ENCODE measurements at places on chromosomes 2 and 18.

GRCh38 chr2:86254576-86255538 lies 55.6 kb downstream of the MRPL35 start:
- no peak for DNase-seq

DNA sequence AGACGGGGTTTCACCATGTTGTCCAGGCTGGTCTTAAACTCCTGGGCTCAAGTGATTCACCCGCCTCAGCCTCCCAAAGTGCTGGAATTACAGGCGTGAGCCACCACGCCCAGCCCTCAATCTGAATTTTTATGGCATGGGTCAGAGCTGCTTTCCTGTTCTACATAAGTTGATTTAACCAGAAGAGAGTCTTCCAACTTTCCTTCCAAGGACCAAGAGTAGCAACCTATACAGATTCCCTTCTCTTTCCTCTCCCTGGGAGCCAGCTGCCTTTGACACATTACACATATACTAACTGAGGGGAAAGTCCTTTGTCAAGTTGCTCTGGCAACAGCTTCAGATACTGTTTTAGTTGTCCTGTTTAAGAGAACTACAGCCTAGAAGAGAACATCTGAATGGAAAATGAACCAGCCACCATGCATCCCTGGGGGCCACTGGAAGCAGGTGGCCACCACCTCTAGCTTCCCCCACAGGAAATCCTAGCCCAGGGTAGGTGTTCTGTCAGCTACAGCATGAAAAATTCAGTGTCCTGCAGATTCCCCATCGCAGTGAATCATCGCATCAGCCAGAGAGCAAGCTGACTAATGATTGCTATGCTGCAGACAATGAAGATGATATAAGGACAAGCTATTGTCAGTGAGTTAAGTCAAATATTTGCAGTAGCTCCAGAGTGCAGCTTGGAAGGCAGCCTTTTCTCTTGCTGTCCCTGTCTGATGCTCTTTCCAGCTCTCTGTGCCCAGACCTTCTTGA lies 62.9 kb downstream of the POMC start:
- DNase-seq, result no peak

- DNase-seq, result no peak
Observed at GRCh38 chr2:34519659-34520058, 920.6 kb upstream of the FAM98A start.

DNA sequence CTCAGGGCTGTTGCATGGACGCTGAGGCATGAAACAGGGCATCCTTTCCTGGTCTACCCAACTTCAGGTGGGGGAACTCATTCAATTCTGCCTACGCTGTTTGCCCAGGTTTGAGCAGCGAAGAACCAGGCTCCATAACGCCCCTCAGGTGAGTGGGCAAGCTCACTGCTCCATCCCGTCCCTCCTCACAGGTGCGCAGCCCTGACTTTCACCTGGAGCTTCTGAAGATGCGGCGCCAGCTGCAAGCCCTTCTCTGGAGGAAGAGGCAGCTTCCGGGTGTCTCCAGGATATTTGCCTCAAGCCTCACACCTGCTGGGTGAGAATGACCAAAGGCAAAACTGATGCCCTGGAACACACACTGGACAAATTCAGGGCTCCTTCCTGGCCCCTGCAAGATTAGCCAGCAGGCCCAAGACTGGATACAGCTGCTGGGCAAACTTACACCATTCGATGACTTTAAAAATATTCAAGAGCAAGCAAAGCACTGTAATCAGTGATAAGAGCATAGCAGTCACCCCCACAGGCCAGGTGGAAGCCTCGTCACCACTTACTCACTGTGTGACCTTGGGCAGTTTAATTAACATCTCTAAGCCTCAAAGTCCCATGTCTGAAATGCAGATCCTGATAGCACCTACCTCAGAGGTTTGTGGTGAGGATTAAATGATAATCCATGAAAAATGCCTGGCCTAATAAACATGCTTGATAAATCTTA lies 97.7 kb downstream of the GYPC start:
- no peak for DNase-seq

DNA sequence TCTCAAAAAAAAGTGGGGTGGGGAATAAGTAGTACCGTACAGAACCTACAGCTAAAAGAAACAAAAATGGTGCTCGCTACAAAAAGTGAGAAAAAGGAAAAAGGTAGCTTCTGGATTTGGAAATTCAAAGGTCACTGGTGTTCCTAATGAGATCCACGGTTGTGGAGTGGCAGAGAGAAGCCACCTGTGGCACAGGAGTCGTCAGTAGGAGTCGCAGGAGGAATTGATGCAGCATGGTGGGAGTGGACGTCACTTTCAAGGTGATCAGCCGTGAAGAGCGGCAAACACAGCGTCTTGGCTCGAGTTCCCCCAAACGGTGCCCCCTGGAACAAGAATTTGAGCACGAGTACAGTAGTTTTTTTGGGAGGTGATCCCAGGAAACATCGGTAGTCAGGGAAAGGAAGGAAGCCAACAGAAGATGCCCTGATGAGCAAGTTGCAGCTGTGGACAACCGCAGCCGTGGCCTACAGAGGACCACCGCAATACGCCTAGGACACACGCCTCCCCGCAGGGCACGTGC lies 1.4 kb upstream of the TTL start:
- peak; percentile 20 for DNase-seq
